ENCODE measurements at places on chromosomes 6 and 20. TPM values are rescaled to one million over a fixed set of nuclear protein-coding genes. Genes with fewer than 3 reads are reported as not detected.

The PKIB gene
- 2.0 TPM for polyA plus RNA-seq

DNA sequence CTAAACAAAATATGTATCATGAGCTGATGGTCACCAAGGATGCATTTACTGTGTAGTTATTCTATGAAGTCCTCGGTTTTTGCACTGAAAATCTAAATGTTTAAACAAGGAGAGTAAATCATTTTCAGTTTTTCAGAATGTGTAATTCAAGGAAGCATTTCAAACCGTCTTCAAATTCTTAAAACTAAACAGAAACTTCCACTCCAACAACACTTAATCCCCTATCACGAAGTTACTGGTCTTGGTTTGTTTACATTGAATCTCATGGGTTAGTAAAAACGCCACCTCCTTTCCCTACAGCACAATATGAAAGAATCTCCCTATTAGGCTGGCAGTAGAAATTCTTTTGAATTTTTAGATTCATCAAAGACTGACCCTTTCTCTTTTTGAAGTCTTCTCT, 192.9 kb downstream of the AIG1 start:
- DNase-seq: no peak

GRCh38 chr6:43952746-43953145, 174.5 kb downstream of the MRPL14 start:
- no peak for DNase-seq

The NFATC2 gene
- 2.0 TPM for polyA plus RNA-seq

The RIMS4 gene
- 0.73 TPM for polyA plus RNA-seq

GRCh38 chr6:139711804-139712585, 337.5 kb upstream of the CITED2 start:
- no peak for DNase-seq

DNA sequence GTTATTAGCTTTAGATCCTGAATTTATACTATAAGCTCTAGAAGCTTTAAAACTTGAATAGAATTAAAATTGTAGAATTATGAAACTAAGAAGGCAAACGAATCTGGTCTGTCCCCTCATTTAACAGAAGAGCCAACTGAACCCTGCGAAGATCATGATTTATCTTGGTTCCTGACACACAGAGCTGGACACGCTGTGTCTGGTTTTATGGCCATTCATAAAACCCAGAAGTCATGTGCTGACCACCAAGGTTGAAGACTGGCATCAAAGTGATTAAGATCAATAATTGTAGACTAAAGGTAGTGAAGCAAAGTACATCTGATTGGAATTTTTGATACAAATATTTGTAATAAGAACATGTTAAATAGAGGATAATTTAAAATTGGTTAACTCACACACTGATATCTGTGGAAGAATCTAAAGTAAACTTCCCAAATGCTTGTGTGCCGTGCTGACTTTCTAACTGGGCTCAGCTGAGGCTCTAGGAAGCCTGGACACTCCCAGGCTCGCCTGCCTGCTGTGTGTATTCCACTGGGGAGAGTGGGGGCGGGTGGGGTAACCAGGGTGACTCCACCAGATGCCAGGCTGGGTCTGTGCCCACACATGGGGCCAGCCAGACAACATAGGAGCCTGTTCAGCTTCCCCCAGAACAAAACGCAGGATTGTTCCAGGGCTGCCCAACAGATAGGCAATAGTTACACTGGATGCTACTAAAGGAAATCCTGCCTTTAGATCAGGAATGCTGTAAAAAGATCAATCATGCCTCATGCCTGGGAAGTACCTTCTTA, 42.1 kb upstream of the SLC22A3 start:
- DNase-seq: no peak

- DNase-seq: no peak
Measured at GRCh38 chr6:112153926-112154607, 66.7 kb downstream of the FAM229B start.

DNA sequence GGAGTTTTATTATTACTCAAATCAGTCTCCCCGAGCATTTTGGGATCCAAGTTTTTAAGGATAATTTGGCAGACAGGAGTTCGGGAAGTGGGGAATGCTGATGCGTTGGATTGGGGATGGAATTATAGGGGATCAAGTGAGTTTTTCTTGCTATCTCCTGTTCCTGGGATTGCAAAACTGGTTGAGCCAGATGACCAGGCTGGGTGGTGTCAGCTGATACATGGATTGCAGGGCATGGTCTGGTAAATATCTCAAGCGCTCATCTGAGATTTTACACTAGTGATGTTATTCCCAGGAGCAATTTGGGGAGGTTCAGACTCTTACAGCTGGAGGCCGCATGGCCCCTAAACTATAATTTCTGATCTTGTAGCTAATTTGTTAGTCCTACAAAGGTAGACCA, 54.7 kb downstream of the ENPP1 start:
- no peak for DNase-seq

The PDYN gene
- polyA plus RNA-seq: 0.20 TPM

- no peak for DNase-seq
Measured at GRCh38 chr20:6580486-6580885, 187.0 kb upstream of the BMP2 start.

DNA sequence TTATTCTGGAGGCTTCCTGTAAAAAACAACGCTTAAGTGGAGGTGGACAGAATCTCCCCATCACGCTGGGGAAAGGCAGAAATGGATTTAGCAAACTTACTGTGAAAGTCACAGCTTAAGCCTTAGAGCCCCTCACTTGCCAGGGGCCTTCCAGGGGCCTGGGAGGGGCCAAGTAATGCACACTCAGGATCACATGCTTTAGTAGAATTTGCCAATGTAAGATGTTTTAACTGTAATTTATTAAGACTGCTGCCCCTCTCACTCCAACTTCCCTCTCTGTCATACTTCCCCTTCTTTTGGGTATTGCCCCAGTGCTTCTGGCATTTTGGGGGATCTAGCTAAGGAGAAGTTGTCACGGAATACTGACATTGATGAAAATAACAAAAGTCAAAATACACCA, 12.6 kb upstream of the ADA start:
- DNase-seq: no peak

DNA sequence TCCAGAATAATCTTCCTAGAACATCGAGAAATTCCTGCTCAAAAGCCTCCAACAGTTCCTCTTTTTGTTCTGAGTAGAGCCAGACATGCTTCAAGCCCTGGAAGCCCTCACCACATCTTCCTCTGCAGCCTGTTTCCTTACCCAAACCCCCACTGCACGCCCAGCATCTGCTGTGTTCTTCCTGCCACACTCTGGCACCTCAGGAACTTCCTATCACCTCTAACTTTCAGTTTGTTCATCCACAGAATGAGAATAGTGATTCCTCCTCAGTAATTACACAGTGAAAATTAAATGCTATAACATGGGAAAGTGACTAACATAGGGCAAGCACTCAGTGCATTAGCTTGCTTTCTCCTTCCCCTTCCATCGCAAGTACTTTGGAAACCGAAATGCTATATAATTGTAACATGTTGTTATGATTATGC, 26.3 kb downstream of the C6orf89 start:
- DNase-seq: no peak

The HLA-F gene
- polyA plus RNA-seq: 4.9 TPM

GRCh38 chr6:35141007-35141655, at the start of gene TCP11:
Gene TCP11 (minus strand): TSS chr6:35141339. CDS start chr6:35140870, 469 bp downstream.
- no peak for DNase-seq

GRCh38 chr6:84731401-84731800, 33.0 kb downstream of the TBX18 start:
- no peak for DNase-seq

The LIN28B gene
- 0.11 TPM for polyA plus RNA-seq

DNA sequence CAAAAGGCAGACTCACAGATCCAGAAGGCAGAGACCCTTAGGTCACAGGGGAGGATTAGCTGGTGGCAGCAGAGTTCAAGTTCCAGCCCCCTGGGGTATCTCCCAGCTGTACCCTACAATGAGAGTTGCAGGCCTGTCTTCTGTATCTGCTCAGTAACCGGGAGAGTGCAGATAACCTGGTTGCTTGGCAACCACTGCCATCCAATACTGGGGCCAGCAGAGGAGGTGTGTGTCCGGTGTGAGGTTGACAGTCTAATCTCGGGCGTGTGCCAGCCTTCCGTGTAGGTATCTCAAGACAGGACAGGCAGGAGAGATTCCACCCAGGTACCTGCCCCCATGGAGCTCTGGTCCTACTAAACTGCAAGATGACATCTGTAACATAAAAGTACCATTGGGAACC, 56.6 kb upstream of the TBC1D7 start:
- no peak for DNase-seq

- no peak for DNase-seq
Measured at GRCh38 chr20:57470212-57470522, 54.8 kb downstream of the CTCFL start.

The ANKRD66 gene
- polyA plus RNA-seq: 0.11 TPM

- no peak for DNase-seq
Measured at GRCh38 chr20:22257912-22258311, 326.5 kb downstream of the FOXA2 start.

GRCh38 chr6:20751293-20751935, 217.2 kb downstream of the CDKAL1 start:
- DNase-seq: no peak

The AGER gene
- polyA plus RNA-seq: 15.5 TPM

DNA sequence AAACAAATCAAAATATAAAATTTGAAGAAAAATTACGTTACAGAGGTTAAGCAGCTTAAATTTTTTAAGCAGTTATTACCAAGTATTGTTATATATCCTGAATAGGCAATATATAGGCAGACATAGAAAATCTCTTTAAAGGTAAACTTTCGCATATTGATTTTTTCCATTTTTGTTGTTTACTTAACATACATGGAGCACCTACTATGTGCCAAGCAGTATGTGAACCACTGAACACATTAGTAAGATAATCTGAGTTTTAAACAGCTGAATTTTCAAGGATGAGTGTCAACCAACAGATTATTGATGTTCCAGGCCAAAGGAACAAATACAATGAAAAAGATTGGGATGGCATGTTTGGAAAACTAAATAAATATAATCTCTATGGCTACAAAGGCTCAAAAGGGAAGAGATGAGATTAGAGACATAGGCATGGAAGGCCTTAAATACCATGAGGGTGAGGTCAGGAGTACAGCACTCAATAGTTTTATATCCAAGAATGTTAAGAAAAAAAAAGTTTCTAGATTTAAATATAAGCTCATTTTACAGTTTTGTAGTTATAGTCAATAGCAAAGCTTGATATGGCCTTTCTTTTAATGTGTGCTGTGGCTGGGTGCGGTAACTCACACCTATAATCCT, 277.5 kb downstream of the PTPRK start:
- DNase-seq: no peak

The BPIFA1 gene
- not detected for polyA plus RNA-seq

DNA sequence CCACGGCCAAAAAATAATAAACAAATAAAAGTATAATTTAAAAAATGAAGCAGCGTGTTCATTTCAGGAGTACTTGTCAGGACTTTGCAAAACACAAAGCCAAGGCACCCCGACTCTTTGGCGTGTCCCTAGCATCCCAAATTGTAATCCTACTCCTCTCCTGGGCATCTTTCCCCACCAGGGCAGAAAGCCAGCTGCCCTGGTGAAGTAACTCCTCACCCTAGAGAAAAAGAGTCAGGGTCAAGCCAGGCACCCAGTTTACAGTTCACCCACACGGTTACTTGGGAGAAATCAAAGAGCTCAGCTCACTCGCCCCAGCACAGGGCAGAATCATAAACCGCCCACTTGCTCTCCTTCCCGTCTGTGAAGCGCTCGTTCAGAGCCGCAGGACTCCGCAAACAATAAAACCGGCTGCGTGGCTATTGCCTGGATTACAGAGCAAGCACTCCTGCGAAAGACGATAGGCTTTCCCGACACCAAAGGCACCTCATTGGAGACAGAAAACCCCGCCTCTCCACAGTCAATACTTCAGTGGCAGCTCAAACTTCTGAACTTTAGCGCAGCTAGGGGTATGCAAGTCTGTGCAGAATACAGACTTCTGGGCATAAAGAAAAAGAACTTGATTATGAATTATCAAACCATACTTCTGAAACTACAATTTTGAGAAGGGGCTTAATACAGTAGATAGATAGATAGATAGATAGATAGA, 73.0 kb upstream of the NHSL1 start:
- DNase-seq: no peak

- no peak for DNase-seq
Measured at GRCh38 chr6:87261534-87261933, 60.9 kb upstream of the SMIM8 start.

- DNase-seq: no peak
Measured at GRCh38 chr6:149362289-149362688, 37.8 kb upstream of the SUMO4 start.

DNA sequence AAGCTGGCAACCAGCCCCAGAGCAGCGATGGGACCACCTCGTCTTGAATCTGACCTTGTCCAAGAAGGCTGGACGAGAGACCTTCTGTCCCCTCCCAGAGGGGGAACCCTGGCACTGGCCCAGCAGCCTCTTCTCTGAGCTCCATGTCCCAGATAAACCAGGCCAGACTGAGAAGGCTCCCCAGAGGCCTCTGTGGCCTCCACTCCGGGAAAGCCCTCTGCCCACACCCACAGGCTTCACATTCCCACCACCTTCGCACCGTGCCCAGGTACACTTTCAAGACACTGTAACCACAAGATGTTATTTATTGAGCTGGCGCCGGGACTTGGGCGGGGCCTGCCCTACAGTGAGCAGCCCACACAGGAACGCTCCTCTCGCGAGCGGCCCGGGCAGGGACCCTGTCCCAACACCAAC, 33.2 kb downstream of the ADA start:
- no peak for DNase-seq

The C6orf141 gene
- polyA plus RNA-seq: 0.37 TPM

DNA sequence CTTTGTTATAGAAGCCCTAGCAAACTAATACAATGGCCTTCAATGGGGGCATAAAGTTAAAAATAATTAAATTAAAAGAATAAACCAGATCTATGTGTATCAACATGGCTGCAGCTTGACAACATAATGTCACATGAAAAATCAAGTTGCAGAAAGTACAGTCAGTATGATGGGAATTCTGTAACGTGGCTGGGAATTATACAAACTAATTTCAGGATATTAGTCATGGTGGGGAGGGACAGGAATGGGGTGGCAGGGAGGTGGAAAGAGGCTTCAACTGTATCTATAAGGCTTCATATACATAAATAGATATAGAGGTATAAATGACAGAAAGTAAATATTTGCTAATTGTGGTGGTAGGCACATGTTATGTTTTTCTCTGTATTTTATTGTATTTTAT, 107.1 kb downstream of the UNC5CL start:
- no peak for DNase-seq

The F13A1 gene
- 18.2 TPM for polyA plus RNA-seq

DNA sequence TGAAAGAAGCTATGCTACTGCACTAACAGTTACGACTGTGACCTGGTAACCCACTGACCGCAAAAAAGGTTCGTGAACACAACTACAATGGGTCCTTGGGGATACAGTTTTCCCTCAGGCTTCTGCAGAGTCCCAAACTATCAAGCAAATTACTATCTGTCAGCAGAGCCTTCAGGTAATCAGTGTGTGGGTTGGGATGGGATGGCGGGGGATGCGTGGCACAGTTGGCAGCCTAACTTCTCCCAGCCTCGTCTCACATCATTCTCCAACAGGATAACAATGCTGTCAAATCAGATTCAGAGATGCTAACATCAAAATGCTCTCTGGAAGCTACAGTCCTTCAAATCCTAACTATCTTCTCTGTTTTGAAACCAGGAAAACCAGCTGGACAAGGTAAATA, 102.3 kb downstream of the EPM2A start:
- no peak for DNase-seq

The CST4 gene
- not detected for polyA plus RNA-seq
